ENCODE measurements at places on chromosomes 12 and 14.

DNA sequence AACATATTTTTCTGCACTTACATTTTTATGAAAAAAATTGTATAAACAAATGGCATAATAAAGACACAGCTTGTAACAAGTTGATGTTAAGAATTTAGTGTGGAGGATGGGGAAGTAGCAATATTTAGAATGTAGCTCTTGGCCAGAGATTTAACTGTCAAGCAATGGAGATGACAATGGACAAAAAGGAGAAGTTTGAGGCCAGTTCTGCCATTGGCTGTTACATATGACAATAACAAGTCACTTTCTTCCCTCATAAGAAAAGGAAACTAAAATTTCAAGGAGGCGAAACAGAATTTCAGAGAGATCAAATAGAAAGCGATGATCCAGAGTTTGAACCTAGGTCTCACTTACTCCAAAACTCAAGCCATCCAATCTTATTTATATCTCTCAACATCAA, 122.8 kb upstream of the CCDC175 start:
- no peak for DNase-seq

DNA sequence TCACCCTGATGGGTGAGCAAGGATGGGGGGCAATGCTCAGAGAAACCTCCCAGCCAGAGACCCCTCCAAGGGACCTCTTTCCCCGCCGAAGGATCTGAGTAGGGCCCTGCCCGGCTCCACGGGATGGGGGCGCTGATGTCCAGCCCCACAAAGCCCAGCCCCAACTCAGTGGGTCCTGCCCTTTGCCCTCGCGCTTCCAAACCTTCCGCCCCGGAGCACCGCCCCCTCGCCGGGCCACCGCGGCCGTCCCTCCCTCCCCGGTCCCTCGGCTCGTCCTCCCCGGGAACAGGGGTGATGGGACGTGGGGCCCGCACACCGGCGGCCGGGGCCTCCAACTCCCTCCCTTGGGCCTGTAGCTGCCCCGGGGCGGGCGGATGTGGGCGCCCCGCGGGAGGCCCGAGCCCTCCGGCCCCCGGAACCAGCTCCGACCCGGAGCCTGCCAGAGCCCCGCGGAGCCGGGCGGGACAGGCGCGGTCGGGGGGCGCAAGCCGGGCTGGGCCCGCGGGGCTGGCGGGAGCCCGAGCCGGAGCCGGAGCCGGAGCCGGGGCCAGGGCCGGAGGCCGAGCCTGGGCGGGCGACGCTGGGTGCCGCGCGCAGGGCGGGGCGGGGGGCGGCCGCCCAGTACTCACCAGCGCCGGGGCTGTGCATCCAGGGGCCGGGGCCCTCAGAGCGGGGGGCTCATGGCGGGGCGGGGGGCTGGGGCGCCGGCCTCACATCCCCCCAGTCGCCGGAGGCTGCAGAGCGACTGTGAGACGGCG, 386 bp downstream of the HDAC7 start:
- no peak for DNase-seq

DNA sequence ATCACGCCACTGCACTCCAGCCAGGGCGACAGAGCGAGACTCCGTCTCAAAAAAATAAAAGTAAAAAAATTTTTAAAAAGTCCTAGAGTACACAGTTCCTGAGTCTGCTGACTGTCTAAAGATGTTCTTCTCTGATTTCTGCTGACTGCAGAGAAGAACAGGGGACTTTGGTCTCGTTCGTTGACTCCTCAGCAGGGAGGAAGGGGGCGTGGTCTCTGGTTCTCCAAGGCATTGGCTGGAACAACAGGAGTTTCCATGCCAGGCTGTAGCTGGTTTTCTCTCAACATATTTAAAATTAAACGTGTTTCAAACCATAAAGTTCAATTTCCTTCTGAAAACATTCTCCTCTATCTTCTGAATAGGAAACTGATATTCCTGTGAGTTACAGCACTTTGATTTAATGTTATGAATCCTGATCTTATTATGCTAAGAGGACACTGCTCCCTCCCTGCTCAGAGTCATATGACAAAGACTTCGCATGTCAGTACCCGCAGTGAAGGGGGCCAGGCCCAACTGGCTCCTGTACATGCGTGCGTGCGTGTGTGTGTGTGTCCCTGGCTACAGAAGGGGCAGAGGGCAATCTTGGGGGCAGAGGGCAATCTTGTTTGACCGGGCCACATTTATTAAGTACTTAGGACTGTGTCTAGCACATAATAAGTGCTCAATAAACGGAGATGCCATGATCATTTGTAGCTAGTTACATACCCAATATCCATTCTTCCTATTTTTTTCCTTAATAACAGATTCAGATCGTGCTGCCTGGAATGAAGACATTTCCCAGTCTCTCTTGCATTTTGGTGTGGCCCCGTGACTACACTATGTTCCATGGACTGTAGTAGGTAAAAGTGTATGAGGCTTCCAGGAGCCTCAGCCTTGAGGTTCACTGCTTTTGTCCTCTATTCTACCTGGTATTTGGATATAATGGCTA, 16.5 kb upstream of the HNF1A start:
- DNase-seq: no peak

- no peak for DNase-seq
These were observed at the start of gene IFI27 for GRCh38 chr14:94110552-94111181. IFI27 (plus strand) TSS chr14:94110736.

DNA sequence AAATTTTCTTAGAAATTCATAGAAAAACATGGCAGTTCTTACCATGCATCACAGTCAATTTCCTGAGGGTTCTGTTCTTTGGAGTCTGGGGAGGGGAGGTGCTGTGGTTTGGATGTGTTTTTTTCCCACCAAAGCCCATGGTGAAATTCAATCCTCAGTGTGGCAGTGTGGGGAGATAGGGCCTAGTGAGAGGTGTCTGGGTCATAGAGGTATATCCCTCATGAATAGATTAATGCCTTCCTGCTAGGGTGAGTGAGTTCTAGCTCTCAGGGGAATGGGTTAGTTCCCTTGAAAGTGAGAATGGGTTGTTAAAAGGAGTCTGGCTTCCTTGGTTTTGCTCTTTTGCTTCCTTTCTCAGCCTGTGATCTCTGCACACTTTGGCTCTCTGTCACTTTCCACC, 277.8 kb downstream of the APAF1 start:
- no peak for DNase-seq

DNA sequence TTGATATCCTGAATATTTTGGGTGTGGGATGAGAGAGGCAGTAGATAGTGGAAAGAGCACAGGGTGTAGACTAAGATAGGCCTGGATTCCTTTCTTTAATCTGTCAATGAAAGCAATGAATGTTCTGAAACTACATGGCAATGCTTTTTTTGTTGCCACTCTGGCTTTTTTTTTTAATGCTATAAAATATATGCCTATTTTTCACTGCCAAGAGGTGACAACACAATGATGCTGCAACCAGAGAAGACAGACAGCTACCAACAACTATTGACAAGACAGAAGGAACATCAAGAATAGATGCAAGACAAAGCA, 9.4 kb downstream of the ANG start:
- no peak for DNase-seq

- DNase-seq: no peak
These were observed 830.1 kb upstream of the MGAT4C start for GRCh38 chr12:87086118-87086891.

DNA sequence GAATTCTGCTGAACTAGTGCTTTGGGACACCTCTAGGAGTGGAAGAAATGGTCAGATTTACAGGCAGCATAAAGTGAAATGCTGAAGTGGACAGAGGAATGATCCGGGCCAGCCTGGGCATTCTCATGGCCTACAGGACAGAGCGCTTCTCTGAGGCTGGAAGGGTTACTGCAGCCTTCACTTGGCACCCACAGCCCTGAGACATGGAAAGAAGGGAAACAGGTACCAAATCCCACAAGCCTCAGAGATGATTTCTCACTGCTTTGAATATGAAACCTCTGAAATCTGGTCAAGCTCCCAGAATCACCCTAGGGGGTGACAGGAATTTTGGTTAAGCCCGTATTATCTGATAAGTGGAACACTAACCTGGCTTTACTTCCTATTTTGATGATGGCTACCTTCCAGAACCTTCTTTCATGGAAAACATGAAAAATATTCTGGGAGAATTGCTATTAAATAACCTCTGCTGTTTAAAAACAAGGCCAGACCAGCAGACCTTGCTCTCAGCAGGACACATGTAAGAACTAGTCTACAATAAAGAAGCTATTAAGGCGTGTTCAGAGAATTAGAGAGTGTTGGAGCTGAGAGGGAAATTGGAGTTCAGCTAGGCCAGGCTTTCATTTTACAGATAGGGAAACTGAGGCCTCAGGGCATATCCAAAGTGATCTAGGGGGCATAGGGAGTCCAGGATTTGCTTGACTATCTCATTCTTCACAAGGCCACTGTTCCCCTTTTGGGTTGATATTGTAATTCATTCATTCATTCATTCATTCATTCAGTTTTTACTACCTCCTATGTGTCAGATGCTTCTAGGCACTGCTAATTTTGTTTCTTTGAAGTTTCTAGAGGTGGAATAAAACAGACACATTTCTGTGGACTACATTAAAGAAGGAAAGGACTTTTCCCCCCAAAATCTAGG, 281.5 kb downstream of the ZFP36L1 start:
- DNase-seq: no peak

DNA sequence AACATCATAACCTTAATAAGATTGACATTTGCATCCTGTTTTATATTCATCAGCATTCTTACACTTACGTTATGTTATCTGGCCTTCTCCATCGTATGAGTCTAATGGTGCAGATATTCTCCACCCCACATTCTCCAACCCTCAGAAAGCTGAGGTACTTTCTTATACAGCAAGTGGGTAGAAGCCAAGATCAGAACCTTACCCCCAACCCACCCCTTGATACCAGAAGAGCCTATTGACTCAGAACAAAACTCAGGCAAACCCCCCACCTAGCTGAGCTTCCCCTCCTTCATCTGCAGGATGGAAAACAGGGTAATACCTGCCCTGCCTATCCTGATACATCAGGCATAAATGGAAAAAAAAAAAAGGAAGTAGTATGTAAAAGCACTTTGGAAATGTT, 77.6 kb downstream of the DPF3 start:
- no peak for DNase-seq

- DNase-seq: no peak
These were observed 51.2 kb upstream of the CAPRIN2 start for GRCh38 chr12:30805959-30806358.

DNA sequence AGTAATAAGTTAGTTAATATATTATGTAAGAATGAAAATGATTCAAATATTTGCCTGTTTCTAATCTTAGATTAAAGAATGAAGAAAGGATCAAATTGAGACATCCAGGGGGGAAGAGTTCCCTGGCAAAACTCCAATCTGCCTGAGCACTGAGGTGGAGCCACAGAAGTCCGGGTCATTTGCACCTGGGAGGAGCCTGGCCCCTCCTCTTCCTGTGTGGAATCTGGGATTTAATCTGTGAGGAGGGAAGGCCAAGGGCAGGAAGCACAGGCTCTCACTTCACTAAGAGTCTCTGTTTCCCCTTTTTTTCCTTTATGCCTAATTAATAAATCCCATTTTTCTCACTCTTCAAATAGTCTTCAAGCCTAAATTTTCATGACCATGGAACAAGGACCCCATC, 599.5 kb downstream of the FLRT2 start:
- DNase-seq: no peak

GRCh38 chr14:33475623-33476022, 475.3 kb downstream of the EGLN3 start:
- DNase-seq: peak; percentile 41

- no peak for DNase-seq
These were observed 7.9 kb downstream of the SLC16A7 start for GRCh38 chr12:59603754-59604153.

GRCh38 chr12:20426191-20426590, 57.9 kb downstream of the PDE3A start:
- no peak for DNase-seq

- no peak for DNase-seq
These were observed 26.4 kb downstream of the DDHD1 start for GRCh38 chr14:53126731-53127130.

DNA sequence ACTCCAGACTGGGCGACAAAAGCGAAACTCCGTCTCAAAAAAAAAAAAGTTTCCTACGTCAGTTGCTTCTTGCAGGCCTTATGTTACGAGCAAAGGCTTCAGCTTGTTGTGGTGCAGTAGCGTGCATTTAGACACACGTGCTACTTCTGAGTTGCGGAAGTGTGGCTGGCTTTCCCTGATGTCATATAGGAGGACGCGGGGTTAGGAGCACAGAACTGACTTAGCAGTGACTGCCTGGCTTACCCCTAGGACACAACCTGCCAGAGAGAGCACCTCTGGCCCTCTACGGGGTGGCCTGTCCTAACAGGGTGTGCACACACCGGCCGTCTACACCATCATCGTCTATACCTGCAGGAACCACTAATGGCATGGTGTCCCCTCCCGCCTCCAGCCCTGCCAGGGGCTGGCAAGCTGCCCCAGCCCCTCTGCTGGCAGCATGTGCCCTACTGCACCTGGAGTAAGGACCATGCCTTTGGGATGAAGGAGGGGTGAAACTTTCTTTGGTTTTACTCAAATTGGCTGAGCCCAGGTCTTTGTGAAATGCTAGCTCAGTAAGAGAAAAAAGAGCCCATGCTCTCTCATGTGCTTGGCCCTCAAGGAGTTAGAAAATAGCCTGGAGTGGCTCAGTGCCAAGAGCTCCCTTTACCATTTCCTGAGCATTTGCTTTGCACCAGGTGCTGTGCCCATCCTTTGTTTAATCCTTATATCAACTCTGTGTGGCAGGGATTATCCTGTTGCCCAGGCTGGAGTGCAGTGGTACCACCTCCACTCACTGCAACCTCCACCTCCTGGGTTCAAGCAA, 1.7 kb upstream of the GPR68 start:
- DNase-seq: no peak

DNA sequence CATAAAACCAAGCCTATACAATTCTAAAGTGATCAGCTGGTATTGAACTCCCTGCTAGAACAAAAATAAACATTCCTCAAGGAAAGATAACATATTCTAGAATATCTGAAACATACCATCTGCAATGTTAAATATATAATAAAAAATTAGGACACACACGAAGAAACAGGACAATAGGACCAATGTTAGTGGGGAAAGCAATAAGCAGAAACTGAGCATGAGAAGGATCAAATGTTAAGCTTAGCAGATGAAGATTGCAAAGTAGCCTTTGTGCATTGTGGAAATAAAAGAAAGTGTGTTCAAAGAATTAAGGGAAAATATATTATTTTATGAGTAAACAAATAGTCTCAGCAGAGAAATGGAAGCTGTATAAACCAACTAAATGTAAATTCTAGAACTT, 180.8 kb downstream of the EPS8 start:
- no peak for DNase-seq

DNA sequence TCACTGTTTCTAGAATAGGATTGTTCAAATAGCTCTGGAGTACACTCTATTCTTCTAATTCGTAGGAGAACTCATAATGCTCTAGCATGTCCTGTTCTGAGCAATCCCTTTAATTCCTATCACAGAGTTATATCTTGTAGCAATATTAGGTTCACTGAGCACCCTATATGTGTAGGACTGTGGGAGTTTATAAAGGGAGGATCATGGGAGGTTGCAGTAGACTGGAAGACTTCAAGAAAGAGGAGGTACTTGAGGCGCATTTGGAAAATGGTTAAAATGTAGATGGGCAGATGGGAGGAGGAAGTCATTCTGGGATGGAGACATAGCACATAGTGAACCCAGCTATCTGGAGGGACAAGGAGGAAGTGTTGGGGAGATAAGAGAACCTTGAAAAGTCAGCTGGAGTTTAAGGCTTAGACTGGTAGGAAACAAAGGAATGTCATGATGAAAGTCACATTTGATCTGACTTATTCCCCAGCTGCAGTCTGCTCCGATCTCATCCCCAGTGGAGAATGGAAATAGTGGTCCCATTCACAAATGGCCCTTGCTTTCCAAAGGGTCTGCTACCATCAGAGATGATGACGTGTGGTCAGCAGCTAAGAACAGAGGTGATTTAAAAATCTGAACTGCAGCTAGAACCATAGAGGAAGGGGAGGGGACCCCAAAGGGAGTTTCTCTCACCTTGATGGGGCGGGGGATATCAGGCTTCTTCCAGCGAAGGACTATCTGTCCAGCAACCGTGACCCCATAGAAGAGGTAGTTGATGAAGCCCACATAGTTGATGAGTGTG, 10.1 kb upstream of the CEBPE start:
- DNase-seq: no peak

All from renal cortex interstitium (tissue), 15 donors.